Thymus (tissue), 14 donors: ENCODE measurements at places on chromosomes 11 and 22. TPM values are rescaled to one million over a fixed set of nuclear protein-coding genes. Genes with fewer than 3 reads are reported as not detected.
A peak's percentile ranks its signal among the peaks of the same experiment; 100 is the strongest.

GRCh38 chr11:40306938-40307548, 1152.4 kb downstream of the LRRC4C start:
- DNase-seq: no peak

DNA sequence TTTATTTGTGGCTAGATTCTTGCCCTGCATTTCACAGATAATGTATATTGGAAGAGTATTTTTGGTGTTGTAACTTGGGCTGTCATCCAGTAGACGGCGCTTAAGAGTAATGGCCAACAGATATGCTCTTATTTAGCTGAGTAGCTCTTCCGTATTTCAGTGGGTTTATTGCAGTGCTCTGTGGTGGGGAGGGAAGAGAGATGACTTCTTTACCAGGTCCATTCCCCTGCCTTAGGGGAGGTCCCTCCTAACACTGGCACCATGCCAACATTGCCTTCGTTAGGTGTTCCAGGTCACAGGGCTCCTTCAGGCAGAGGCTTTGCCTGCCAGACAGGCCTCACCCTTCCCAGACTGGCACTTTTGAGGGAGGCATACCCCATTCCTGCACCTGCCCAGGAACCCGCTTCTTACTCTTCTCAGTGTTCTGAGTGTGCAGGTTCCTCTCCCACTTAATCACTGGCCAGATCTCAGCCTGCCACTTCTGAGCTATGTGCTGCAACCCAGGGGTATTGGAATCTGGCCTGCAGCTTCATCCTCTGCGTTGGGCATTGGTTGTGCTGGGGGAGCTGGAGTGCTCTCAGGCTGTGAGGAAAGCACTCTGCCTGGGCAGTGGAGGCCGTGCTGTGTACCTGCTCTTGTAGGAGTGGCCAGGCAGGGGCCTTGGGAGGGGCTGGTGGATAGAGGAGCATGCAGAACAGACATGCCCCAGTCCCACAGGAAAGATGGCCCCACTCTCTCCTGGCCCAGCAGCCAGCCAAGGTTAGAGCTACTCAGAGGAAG, 29.4 kb upstream of the SLN start:
- peak; percentile 11 for DNase-seq

ABTB2 gene
- total RNA-seq: 1.6 TPM

MICAL2 gene
- 26.8 TPM for total RNA-seq

POU2AF2 gene
- total RNA-seq: 1.0 TPM

DNA sequence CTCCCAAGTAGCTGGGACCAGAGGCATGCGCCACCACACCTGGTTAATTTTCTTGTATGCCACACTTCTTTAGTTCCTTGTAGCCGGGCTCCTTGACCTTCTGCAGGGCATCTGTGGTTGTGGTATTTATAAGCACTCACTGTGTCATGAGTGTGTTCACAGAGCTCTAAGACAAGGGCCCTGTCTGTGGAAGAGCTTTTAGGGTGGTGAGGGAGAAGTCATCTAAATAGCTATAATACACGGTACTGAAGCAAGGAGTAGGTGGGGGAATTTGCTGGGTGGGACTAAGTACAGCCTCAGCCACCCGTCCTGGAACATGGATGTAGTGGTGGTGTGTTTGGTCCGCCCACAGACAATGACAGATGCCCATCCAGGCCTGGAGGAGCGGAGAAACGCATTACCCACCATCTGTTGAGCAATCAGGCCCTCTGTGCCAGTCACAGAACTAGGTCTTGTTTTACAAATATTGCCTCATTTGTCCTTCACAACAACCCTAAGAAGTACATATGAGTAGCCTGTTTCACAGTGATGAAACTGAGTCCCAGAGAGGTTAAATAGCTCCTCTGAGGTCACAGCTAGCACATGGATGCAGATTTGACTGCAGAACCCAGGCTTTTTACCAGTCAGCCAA, 10.1 kb downstream of the ACO2 start:
- no peak for DNase-seq

DNA sequence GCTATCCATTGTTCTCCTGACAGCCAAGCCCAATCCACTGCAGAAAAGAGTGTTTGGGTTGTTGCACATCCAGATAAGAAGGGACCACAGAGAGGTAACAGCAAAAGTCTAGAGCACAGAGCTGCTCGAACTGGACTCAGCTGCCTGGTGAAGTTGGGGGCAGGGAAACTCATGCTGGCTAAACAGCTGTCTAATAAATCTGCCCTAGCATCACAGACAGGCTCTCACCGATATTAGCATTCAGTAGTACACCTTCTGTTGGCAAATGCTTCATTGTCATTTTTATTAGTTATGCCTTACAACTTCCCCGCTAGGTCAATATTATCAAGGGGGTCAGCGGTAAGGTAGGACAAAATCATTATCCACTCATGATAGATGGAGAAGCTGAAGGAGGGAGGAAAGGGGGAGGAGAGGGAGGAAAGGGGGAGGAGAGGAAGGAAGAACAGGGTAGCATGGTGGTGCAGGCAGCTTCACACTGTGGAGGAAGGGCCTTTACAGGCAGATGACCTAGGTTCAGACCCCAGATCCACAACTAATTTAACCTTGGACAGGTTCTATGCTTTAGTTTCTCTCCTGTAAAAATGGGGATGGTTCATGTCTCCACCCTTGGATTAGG, 102.7 kb downstream of the LARGE1 start:
- DNase-seq: no peak

SYCE3 gene
- 0.19 TPM for total RNA-seq
